ENCODE measurements at places on chromosomes 2 and 18.

- no peak for DNase-seq
Observed at GRCh38 chr2:143333847-143334246, 204.6 kb downstream of the ARHGAP15 start.

GRCh38 chr2:191148791-191149190 is 2.0 kb downstream of the STAT4 start:
- DNase-seq, result no peak

- DNase-seq, result no peak
Observed at GRCh38 chr18:8503248-8503647, 106.0 kb upstream of the RAB12 start.

DNA sequence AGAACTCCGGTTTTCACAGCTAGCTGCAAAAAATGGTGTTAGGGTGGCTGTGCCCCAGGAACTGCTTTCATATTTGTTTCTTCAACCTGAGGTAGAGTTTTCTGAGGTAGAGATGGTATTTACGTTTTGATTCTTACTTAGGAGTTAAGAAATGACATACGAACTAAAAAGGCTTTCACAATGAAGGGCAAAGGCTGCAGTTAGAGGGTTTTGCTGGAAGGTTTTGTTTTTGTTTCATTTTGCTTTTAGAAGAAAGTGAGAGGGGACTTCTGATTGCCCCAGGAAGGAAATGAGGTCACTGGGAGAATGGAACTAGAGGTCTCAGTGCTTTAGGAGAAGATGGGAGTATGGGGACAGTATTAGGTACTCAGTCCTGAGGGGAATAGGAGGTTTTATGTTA is 15.5 kb downstream of the CDCA7 start:
- no peak for DNase-seq

DNA sequence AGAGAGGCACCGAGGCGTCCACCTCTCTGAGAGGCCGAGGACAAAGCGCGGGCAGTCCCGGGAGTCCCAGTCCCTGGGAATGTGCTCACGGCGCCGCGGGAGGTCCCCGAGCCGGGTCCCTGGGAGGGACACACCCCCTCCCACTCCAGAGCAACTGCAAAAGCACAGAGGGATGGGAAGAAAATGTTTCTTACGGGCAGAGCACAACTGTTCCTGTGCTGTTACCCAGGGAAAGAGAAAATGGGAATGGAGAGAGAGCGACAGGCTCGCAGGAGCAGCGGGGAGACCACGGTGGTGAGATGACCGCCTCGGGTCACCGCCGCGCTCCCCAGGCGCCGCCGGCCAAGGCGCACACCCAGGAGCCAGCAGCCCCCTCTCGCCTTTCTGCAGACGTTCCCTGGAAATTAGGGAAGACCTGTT is 1.2 kb upstream of the BCL11A start:
- no peak for DNase-seq

- DNase-seq, result no peak
Observed at GRCh38 chr2:109048163-109048562, 59.1 kb upstream of the EDAR start.

- no peak for DNase-seq
Observed at GRCh38 chr2:11967946-11968465, 221.6 kb downstream of the LPIN1 start.

- no peak for DNase-seq
Observed at GRCh38 chr2:172991031-172991430, 84.6 kb upstream of the MAP3K20 start.
